ENCODE measurements at places on chromosomes 2 and 18. TPM values are rescaled to one million over a fixed set of nuclear protein-coding genes. Genes with fewer than 3 reads are reported as not detected.
A peak's percentile ranks its signal among the peaks of the same experiment; 100 is the strongest.

DNA sequence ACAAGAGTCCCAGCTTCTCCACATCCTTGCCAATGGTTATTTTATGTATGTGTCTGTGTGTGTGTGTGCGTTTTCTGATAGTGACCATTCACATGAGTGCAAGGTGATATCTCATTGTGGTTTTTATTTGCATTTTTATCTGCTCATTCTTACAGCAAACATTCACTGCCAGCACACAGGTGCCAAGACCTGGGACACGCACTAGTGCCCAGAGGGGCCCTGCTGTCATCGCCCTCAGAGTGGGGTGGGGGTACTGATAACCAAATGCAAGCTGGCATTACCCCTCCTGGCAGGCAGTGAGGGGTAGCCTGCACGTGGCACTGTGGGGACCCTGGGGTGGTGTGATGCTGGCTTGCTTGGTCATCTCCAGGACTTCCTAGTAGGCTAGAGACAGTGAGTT, 285.4 kb downstream of the LPIN1 start:
- no peak for DNase-seq

DNA sequence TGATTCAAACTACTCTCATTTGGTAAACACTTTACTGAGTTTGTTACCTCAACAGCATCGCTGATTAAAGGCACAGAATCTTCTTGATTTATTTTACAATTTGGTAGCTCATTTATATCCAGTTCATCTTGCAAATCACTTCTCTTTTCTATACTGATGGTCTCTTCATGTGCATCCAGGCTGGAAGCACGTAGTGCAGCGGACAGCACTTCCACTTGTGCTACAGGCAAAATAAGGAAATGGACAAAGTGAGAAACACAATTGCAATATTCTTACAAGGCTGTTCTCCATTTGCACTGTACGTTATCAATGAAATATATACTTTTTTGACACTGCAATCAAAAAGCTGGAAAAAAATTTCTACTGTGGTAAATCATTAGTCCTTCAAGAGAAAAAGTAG, 51.0 kb downstream of the PPP4R1 start:
- no peak for DNase-seq

TBR1 gene
- total RNA-seq: not detected

TM4SF20 gene
- total RNA-seq: not detected

ELOA2 gene
- total RNA-seq: not detected

- peak; percentile 62 for DNase-seq
Measured at GRCh38 chr2:64338108-64338507, 115.9 kb upstream of the LGALSL start.

SLC4A5 gene
- total RNA-seq: 4.0 TPM

Data from lower leg skin (tissue), 4 donors.